Fibroblast of villous mesenchyme (primary cell): ENCODE measurements at places on chromosomes 16 and 17. TPM values are rescaled to one million over a fixed set of nuclear protein-coding genes. Genes with fewer than 3 reads are reported as not detected.

Gene MYH13
- total RNA-seq: not detected in 2 replicates

Gene CFAP119
- 1.3 and 3.2 TPM in 2 replicates for total RNA-seq

Gene BCL6B
- total RNA-seq: not detected in 2 replicates

Gene FOXC2
- 0.64 TPM in 1 of 2 replicates, not detected in the other for total RNA-seq

Gene ZNF624
- total RNA-seq: 4.7 and 5.5 TPM in 2 replicates

Gene MT4
- not detected in 2 replicates for total RNA-seq
